Liver (tissue), 10 donors: ENCODE measurements at places on chromosomes 11 and 22. TPM values are rescaled to one million over a fixed set of nuclear protein-coding genes. Genes with fewer than 3 reads are reported as not detected.
A peak's percentile ranks its signal among the peaks of the same experiment; 100 is the strongest.

Gene PNPLA3
- total RNA-seq = 29.6 TPM

Gene RCOR2
- total RNA-seq = not detected

Gene TIMP3
- total RNA-seq = 28.0 TPM

Gene C11orf86
- not detected for total RNA-seq

Gene KCNK4
- total RNA-seq = not detected

Gene SC5D
- total RNA-seq = 208 TPM

Gene TBC1D10A
- 8.2 TPM for total RNA-seq

Gene CD248
- 1.0 TPM for total RNA-seq

Gene RHOG
- 7.4 TPM for total RNA-seq

Gene SCUBE2
- total RNA-seq = 1.4 TPM

Gene ACTN3
- total RNA-seq = not detected

Gene CALCA
- total RNA-seq = 14.3 TPM

Gene IRAG1
- total RNA-seq = 2.3 TPM

Gene NUMA1
- total RNA-seq = 55.1 TPM

Gene PAMR1
- total RNA-seq = 5.0 TPM

Gene TMEM191B
- total RNA-seq = 1.9 TPM

DNA sequence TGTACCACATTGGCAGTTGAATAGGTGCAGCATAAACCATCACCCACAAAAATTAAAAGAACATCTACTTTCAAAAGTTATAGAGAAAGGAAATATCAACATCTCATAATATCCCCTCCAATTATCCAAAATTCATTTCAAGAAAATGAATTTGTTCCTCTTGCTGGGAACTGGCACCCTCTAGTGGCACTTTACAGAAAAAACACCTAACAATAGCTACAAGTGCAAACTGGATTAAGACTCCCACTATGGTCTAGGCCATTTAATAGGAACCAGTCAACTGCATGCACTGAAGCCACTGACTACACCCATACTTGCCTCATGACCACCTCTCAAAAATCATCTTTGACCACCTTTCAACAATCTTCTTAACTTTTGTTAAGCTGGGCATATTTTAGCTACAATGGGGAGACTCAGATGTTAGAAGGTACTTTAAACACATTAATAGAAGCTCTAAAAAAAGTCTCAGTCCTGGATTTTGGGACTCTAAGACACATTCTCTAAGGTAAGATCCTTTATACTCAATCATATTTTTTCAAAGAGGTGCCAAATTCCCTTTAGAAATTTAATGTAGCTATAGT is 17.3 kb downstream of the TRAF6 start:
- no peak for DNase-seq

- DNase-seq = no peak
Observed at GRCh38 chr11:46249938-46250744, 27.3 kb upstream of the CREB3L1 start.

DNA sequence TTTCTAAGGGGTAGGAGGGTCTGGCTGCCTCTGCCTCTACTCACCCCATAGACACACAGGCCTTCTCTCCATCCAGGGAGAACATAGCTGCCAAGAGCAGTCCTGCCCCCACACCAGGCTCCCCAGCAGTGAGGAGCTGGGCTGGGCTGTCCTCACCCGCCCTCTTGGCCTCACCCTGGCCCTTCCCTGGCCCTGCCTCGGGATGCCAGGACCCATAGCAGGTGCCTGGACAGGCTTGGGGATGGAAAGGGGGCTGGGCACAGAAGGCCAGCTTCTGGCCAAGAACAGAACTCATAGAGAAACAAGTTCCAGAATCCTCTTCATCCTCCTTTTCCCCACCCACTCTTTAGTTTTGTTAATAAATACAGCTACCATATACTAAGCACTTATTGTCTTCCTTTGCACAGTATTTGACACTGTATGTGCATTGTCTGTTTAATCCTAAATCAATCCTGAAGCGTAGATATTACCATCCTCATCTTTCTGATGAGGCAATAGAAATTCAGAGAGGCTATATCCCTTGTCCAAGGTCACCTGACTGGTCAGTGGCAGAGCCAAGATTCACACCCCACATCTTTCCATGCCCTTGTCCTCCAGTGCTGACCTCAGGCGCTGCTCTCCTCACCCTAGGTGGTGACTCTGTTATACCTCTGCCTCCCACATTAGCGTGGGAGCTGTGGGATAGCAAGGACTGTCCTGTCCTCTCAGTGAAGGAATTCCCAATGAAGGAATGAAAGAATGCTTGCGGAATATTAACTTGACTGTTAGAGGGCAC is 22.0 kb upstream of the MYOD1 start:
- no peak for DNase-seq

- peak; percentile 48 for DNase-seq
Observed at GRCh38 chr22:21032037-21032867, at the start of gene SLC7A4. Gene SLC7A4 (minus strand): TSS chr22:21032561. CDS start chr22:21031812, 749 bp downstream.

DNA sequence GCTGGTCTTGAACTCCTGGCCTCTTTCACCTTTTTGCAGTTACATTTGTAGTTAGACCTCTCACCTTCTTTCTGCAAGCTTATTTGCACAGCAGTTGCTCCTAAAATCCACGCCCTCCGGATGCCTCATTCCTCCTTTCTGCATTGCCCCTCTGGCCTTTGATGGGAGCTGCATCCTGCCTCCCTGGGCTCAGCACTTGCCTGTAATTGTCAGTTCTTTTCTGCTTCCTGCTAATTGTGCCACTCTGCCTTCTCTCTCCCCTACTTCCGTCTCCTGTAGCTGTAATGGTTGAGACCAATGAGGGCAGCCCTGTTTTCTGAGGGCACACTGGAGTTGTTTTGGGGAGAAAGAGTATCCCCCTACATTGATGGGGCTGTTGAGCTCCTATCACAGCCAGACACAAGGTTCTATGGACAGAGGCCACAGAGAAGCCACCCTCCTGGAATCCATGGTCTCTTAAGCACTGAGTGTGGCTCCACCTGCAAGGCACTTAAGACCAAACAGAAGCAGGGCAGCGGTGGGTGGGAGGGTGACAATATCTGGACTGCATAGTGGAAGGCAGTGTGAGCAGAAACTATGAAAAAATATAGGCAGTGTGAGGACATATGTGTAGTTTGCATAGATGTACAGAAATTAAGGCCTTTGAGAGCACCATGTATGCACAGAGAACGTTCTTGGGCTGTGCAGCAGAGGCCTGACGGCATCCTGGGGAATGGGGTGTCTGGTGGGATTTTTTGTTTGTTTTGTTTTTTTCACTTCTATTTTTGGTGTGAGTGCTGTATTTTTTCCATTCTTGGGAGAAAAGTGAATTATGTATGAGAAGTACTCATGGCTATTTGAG is 30.5 kb downstream of the YDJC start:
- DNase-seq = no peak

GRCh38 chr11:110490886-110491285 is 61.1 kb downstream of the FDX1 start:
- DNase-seq = no peak

GRCh38 chr11:118846181-118846935 is 37.3 kb upstream of the CXCR5 start:
- peak; percentile 79 for DNase-seq

DNA sequence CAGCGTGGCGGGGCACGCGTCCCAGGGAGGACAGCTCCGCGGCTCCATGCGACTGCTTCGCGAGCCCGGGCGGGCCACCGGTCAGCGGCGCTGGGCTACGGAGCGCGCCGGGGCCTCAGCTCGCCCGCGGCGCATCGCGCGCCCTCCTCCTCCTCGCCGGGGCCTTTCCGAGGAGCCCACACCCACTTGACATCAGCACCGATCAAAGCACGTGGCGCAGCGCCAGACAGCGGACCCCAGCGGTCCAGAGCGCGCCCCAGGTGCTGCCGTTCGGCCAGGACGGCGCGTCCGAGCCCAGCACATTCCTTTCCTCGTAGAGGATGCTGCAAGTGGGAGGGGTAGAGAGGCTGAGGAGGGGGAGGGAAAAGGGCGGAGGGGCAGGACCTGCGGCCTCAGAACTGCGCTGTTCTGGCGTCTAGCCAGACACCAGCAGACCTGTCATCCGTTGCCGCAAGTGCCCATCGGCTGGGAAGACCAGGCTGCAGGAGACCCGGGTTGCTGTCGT is 88.6 kb downstream of the PLEKHA7 start:
- no peak for DNase-seq

GRCh38 chr22:50016988-50017700 is 4.6 kb upstream of the IL17REL start:
- DNase-seq = no peak

DNA sequence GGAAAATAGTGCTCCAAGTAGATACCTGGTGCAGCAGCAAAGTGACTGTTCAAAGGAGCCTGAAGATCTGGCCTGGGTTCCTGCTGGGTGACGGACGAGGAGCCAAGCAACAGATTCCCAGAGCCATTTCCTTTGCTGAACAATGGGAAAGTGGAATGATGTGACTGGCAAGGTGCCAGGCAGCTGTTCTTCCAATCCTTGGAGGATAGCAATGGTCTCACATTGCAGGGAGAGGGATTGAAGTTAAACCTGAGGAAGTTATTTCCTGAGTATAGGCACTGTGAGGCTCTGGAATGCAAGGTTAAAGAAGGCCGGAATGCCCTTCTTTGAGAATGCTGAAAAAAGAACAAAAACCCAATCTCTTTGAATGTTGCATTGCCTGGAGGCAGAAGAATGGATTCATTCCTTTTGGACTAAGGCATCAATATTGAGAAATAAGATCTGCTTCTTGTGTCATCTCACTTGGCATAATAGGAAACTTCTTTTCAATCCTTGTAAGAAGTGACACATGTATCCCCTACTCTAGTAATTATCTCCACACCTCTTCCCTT is 223.8 kb downstream of the BLID start:
- no peak for DNase-seq

GRCh38 chr11:62553080-62553838 is 6.7 kb upstream of the AHNAK start:
- DNase-seq = peak; percentile 58

DNA sequence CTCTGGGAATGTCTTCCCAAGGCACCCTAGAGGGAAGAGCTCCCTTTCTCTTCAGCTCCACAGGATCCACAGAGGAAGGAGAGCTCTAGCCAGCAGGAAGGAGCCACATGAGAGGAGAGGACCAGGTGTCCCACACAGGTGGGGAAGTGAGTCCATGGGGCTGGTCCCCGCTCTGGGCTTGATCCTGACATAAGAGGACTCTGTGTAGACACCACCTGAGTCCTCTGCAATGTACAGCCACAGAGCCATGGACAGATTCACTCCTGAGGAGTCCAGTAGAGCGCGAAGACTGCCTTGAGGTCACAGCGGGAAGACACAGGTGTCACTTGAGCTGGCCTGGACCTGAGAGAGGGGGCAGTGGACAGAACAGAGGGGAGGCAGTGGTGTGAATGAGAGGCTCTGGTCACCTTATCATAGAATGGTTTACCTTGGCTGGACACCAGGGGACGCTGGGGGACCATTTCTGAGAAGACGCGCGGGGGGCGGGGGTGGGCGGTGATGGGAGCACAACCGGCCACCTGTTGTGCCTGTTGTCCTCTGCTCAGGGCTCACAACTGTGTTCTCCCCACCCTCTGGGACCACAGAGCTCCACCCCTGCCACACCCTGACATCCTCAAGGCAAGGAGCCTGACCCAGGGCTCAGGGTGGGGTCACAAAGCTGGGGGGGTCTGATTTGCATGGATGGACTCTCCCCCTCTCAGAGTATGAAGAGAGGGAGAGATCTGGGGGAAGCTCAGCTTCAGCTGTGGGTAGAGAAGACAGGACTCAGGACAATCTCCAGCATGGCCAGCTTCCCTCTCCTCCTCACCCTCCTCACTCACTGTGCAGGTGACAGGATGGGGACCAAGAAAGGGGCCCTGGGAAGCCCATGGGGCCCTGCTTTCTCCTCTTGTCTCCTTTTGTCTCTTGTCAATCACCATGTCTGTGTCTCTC is 128.2 kb downstream of the ZNF280B start:
- no peak for DNase-seq

DNA sequence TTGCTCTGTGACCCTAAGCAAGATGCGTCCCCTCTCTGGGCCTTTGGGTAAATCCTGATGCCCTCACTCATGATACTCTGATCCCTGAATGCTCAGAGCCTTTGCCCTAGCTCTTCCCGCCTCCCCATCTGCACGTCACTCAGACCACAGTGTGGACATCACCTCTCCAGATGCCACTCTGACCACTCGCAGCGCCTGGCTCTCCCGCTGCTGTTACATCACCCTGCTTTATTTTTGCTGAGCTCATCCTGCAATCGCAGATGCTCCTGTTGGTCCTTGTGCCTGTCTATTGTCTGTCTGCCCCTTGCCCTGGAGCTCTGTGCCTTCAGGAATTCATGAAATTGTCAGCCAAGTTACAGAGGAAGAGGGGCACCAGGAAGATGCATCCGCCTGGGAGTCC is 5.5 kb downstream of the OSM start:
- DNase-seq = no peak

GRCh38 chr11:66112601-66113499 is 42.8 kb downstream of the PACS1 start:
- DNase-seq = no peak

DNA sequence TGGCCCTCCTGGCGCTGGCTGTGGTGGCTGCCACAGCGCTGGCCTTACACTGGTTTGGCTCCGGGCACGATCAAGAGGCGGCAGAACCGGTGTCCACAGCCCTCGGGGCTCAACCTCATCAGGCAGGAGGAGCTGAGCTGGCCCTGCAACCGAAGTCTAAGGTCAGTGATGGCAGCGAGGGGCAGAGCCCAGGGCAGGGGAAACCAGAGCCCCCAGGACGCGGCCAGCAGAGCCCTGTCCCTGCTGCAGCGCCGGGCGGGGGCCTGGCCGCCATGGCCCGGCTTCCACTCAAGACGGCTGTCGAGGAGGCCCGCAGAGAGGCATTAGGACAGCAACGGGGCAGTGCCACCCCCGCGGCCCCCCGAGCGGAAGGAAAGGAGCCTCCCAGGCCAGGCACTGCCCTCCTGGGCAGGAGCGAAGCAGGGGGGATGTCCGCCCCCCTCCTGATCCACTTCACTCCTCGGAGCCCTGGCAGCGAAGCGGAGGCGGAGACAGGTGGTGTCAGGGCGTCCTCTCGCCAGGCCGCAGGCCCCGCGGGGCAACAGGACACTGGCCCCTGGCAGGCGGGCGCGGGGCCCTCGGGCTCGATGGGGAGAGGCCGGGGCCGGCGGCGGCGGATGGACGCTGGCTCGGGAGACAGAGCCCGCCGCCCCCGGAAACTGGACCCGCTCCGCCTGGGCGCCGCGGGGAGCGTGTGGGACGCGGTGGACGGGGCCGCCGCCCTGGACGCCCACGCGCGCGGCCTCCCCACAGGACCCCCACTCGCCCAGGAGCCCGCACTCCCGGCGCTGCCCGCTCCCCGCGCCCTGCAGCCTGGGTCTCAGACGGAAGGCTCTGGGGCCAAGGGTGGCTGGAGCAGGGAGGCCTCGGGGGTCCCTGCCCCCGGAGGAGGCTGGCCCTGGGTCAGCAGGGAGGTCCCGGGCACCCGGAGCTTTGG is 895 bp downstream of the KLHDC7B start:
- DNase-seq = no peak

DNA sequence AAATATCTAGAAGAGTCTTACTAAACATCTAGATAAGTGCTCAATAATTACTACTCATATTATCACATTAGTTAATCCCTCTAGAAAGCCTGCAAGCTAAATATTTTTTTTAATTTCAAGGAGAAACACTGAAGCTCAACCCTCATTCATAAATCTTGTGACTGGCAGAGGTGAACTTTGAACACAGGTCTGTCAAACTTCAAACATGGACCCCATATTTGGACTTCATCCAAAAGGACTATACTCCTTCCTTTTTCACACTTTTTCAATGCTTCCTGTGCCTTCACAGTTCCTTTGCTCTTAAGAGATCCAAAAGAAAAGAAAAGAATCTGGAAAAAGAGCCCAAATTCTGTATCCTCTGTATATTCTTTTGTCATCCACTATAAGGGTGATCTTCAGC is 28.3 kb upstream of the OR9G4 start:
- DNase-seq = no peak

GRCh38 chr11:80420374-80420773 is 979.5 kb upstream of the TENM4 start:
- DNase-seq = no peak

- DNase-seq = no peak
Observed at GRCh38 chr11:13762718-13763117, 94.2 kb downstream of the FAR1 start.

GRCh38 chr11:36007127-36007655 is 63.3 kb downstream of the LDLRAD3 start:
- DNase-seq = no peak
